ENCODE measurements at places on chromosomes 11 and 22. TPM values are rescaled to one million over a fixed set of nuclear protein-coding genes. Genes with fewer than 3 reads are reported as not detected.

The POU2AF1 gene
- 4.8 TPM for total RNA-seq

The DCDC1 gene
- total RNA-seq = 0.27 TPM

The CNIH2 gene
- total RNA-seq = 2.4 TPM

The GGT5 gene
- total RNA-seq = not detected

The KDM4D gene
- 1.3 TPM for total RNA-seq

The LMO2 gene
- total RNA-seq = not detected

The CYP2D6 gene
- total RNA-seq = 1.4 TPM

The PRDM10 gene
- 15.2 TPM for total RNA-seq

The PHOX2A gene
- total RNA-seq = not detected

The TMEM191C gene
- 1.4 TPM for total RNA-seq

The HEPN1 gene
- not detected for total RNA-seq

The RTN4RL2 gene
- 0.36 TPM for total RNA-seq

The OR2AG1 gene
- not detected for total RNA-seq

The FAM227A gene
- 0.40 TPM for total RNA-seq
